ENCODE measurements at places on chromosomes 6 and 20.

DNA sequence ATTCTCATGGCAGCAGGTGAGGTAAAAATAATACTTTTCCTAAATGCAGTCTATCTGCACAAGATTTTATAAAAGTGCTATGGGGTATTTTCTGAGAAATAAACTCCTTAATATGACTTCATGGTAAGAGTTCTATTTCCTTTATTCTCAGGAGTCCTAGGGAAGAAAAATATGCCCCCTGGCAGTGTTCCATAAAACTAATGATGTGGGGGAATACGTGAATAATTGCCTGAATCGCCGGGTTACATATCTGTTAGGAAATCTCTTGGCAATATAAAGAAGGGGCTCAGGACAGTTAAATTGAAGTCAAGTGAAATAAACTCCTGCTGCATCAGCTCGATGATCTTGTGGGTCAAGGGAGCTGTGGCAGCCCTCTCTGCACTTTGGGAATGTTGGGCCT, 229.7 kb downstream of the MAFB start:
- no peak for DNase-seq

- peak; percentile 95 for DNase-seq
Observed at GRCh38 chr20:11229772-11230171, 556.0 kb upstream of the JAG1 start.

GRCh38 chr6:37051138-37052026, 45.9 kb downstream of the FGD2 start:
- DNase-seq, result peak; percentile 43

GRCh38 chr6:112535816-112536215, 188.7 kb downstream of the RFPL4B start:
- DNase-seq, result no peak

DNA sequence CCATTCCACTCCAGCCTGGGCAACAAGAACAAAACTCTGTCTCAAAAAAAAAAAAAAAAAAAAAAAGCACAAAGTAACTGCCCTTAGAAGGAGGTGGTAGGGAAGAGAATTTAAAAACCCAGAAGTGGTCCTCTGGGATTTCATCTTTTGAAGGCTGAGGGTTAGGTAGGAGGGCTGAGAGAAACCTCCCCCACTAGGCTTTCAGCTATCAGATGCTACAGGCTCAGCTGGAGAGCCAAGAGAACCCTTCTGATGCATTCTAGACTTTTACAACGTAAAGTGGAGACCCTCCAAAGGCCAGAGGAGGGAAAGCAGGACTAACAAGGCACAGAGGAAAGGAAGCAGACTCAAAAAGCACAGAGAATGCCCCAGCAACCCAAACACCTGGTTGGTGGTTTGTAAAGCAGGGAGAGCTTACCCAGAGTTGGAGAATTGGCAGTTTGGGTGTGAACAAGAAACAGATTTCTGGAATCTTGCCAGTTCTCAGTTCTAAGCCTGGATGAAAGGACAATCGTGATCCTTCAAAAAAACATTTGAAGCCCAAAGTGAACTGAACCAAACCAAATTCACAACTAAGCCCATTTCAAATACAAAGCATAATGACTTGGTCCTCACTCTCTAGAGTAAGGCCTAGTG, 23.2 kb upstream of the SPAG4 start:
- DNase-seq, result no peak

- DNase-seq, result no peak
Observed at GRCh38 chr6:81763051-81763450, 10.6 kb upstream of the TENT5A start.

- no peak for DNase-seq
Observed at GRCh38 chr20:9966966-9967365, 67.8 kb upstream of the ANKEF1 start.

GRCh38 chr6:41811095-41811494, 23.6 kb downstream of the TOMM6 start:
- DNase-seq, result no peak

- no peak for DNase-seq
Observed at GRCh38 chr6:13229205-13230085, 98.9 kb downstream of the TBC1D7 start.

- DNase-seq, result no peak
Observed at GRCh38 chr6:43993881-43994523, 133.2 kb downstream of the MRPL14 start.

DNA sequence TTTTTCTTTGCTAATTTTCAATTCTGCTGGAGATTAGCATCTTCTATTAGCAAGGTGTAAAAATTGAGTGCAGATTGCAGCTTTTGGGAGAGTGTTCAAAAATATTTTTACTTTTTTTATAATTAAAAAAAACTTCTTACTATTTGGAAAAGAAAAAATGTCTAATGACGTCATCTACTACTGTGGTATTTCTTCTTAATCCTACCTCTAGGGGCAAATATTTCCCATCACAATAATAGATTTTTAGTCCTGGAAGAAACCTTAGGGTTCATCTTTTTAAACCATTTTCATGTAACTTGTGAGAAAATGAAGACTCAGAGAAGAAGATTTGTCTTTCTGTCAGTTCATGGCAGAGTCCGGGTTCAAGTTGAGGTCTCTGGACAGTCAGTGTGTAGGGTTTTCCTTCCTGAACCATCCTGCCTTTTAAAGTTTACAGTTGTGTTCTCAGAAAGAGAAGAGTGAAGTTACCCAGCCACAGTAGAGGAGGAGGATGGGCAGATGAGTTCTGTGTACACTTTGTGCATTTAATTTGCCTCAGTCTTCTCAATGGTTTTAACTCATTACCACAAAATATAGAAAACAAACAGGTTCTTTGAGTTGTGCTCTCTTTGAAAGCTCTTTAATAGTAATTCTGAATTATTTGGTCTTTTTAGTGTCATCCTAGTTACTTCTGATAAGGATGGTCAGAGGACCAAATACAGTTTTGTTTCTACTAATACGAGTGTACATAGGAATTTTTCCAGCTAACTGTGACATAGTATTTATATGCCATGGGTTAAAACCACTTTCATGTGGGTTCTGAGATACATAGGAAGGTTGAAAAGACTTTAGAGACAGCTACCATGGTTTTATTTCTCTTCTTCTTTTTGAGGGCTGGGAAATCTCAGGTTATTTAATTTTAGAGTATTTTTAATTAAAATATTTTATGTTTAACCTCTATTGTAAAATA, 184.7 kb downstream of the CDKAL1 start:
- DNase-seq, result no peak

- no peak for DNase-seq
Observed at GRCh38 chr6:150490586-150490985, 109.1 kb upstream of the PLEKHG1 start.

DNA sequence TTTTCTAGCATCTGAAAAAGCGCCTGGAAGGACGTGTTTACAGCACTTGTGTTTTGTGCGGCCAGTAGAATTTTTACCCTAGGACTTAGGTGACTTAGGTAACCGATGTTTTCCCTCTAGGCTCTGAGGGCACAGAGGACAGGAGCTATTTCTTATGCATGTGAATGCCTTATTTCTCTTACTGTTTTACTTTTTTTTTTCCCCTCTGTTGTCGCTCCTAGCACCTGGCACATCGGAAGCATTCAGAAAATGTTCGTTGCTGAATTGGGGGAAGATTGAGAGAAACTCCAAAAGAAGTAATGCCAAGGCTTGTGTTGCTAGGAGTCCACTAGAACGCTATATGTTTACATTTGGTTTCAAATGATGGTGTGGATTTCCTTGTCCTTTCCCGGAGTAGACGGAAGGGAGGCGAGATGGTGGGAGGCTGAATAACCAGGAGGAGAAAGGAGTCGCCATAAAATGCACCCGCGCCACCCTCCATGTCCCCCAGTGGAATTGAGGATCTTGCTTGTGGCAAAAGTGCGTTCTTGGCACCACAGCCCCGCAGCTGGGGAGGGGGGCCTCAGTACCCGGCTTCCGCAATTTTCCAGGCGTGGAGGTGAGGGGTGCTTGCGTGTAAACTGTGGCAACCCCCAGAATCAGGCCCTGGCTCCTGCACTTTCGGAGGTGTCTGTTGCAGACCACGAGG, 6.9 kb downstream of the OLIG3 start:
- DNase-seq, result no peak

DNA sequence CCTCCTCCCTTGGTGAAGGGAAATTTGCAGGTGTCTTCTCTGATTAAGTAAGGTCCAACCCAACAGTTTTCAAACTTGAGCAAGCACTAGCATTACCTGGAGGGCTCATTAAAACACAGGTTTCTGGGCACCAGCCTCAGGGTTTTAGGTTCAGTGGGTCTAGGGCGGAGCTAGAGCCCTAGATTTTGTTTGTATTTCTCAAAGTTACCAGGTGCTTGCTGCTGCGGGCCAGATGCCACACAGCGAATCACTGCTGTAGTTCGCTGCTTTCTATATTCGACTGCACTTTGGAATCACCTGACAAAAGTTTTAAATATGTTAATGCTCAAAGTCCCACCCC, 869 bp downstream of the COL21A1 start:
- DNase-seq, result no peak

DNA sequence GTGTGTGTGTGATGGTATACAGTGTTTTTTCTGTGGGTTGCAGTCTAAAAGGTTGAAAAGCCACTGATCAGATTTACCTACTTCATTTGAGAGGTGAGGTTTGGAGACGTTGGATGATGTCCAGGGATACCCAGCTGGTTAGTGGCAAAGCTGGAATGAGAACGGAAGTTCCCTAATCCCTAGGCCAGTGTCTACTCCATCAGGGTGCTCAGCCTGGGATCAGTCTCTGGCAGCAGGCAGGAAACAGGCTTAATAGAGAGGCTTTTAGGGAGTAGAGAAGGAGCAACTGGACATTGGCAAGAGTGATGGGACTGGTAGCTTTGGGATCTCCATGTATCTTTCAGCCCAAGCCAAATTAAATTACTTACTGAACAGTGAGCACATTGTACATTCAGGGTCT, 80.7 kb downstream of the C6orf52 start:
- DNase-seq, result no peak

All from skeletal muscle cell (primary cell).